ENCODE measurements at places on chromosomes 6 and 20. TPM values are rescaled to one million over a fixed set of nuclear protein-coding genes. Genes with fewer than 3 reads are reported as not detected.

The HLA-DQB2 gene
- not detected for total RNA-seq

The PDE7B gene
- not detected for total RNA-seq

DNA sequence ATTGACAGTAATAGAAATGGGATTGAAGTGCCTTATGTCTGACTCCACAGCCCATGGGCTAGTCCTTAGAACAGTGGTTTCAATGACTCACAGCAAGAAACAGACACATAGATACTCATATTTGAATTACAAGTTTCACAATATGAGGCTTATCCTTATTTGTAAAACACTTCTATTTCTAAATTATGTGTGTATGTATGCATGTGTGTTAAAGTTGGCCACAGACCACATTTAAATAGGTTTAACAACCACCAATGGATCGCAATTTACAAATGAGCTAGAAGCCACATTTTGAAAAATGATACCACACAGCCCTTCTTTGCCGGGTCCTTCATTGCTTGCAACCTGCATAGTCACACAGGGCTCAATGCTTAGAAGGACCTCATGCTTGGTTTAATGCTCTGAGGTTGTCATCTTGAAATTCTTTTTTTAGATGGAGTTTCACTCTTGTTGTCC, 157.8 kb upstream of the PREP start:
- no peak overlapping the region for H3K4me3 ChIP-seq
- peak; percentile 4 for DNase-seq
- no peak overlapping the region for H3K27ac ChIP-seq
- H3K27me3 ChIP-seq, result no peaks in the 10 kb centered on the region

The COX4I2 gene
- total RNA-seq, result not detected

DNA sequence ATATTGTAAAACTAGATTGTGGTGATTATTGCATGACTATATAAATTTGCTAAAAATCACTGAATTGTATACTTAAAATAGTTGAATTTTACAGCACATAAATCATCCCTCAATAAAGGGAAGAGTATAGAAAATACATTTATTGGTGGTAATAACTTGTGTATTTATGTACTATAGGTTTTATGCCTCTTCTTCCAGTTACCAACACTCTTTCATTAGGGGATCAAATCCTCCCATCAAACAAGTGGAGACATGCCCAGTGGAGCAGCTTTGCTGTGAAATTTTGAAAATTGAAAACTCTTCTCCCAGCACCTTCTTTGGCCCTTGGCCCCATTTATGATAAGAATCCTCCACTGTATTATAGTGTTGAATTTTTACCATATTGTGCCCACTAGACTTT, 10.1 kb upstream of the SSR1 start:
- no peaks in the 10 kb centered on the region for H3K4me1 ChIP-seq
- no peaks in the 10 kb centered on the region for H3K36me3 ChIP-seq
- H3K27ac ChIP-seq, result no peak overlapping the region
- DNase-seq, result no peak
- no peaks in the 10 kb centered on the region for H3K27me3 ChIP-seq

Measured in PC-3 (cell line).